ENCODE measurements at places on chromosomes 6 and 20. TPM values are rescaled to one million over a fixed set of nuclear protein-coding genes. Genes with fewer than 3 reads are reported as not detected.

Gene GSTA1
- total RNA-seq = not detected

Gene CLDN20
- total RNA-seq = not detected

Gene SLC16A10
- not detected for total RNA-seq

Gene COL20A1
- not detected for total RNA-seq

Gene ULBP3
- total RNA-seq = 17.3 TPM

Gene FAM229B
- 4.5 TPM for total RNA-seq

Gene MYO6
- 7.0 TPM for total RNA-seq
